ENCODE measurements at places on chromosomes 6 and 20.

GRCh38 chr6:139066080-139066479, 37.5 kb downstream of the ABRACL start:
- no peak for DNase-seq

GRCh38 chr6:122770835-122771601, 8.5 kb upstream of the FABP7 start:
- no peak for DNase-seq

- no peak for DNase-seq
Measured at GRCh38 chr20:44390280-44390679, 34.8 kb downstream of the HNF4A start.

DNA sequence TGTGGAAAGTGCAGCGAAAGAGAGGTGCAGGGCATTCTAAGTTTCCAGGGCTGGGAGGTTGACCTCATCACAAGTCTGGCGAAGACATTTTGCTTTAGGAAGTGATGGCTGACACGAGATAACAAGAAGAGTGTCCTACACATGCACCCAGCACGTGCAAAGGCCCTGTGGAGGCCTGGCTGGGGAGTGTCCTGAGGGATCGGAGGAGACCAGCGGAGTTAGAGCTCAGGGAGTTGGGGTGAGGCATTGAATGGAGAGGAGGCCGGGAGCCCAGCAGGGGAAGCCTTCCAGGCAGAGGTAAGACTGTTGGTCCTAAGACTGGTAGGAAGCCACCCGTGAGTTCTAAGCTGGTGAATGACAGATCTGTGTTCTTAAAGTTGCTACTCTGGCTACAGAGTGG, 58.4 kb downstream of the PPP1R14C start:
- no peak for DNase-seq

DNA sequence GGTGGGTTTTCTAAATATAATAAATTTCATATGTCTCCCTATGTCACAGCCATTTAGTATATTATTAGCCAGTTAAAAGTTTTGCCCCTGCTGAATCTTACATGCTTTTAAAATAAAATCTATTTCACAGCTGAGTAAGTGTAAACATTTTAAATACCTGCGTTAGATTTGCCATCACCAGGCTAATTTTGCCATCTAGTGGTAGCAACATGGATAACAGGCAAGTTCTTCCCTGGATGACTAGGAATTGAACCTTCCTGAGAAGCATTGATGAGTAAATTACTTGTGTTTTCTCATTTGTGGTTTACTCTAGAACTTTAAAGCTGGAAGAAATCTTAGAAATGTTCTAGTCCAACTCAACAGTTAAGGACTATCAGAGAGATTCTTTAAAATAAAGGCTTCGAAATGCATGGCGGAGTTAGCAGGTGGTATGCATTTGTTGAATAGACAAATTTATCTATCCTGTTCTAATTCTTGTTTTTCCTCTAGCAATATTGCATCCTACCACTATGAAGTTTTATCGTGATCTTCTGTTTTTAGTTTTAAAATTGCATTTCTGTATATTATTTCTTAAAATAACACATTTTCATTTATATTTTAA, 2.6 kb downstream of the PRSS35 start:
- DNase-seq = peak; percentile 24

DNA sequence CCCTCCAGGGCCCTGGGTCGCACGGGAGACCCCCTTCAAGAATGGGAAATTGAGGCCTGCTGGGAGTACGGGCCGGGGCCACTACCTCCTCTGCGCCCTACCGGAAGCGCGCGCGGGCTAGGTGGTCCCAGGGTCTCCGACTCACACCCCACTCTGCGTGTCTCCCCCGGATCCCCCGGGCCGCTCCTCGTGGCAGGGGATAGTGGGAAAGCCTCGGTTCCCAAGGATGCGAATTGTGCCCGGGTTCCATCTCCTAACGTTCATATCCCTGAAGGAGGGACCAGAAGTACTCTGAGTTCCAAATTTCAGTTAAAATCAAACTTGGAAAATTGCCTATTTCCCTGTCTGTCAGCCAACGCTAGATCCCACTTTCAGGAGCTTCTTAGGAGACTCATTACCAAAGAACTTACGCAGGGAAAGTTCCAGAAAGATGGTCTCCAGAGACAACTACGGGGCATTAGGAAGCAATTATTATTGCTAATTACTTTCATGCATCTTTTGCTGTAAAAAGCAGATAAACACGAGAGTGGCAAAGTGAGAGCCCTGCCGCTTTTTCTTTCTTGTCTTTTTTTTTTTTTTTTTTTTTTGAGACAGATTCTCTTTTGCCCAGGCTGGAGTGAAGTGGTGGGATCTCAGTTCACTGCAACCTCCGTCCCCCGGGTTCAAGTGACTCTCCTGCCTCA, 858 bp downstream of the FAM83D start:
- DNase-seq = no peak

DNA sequence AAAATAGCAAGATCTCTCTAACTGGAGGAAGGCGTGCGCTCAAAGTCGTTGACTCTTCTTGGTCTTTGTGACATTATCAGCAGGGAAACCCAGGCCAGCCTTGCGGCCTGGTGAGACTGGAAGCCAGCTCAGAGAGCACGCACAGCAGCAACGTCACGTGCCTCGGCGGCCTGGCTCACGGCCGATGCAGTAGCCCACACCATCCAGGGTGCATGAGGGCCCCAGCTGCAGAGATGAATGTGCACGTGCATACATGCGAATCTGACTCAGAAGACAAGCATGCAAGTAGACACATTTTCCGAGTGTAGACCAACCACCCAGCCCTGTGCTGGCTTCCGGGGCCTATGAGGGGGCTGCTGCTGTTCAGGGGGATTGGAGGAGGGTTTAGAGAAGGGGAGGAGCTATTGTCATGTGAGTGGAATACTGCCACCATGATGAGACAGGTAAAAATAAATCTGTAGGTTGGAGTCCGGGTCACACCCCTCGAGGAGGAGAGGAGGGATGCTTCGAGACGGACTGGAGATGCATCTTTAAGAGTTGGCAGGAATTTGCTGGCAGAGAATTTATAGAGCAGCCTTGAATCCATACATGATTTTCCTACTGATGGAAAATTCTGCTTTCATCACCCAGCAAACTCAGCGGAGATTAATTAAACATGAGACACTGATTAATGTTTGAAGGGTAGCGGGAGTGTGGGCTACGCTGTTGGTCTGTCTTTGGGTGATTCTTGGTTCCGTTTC, 388.2 kb downstream of the CDH4 start:
- DNase-seq = no peak

DNA sequence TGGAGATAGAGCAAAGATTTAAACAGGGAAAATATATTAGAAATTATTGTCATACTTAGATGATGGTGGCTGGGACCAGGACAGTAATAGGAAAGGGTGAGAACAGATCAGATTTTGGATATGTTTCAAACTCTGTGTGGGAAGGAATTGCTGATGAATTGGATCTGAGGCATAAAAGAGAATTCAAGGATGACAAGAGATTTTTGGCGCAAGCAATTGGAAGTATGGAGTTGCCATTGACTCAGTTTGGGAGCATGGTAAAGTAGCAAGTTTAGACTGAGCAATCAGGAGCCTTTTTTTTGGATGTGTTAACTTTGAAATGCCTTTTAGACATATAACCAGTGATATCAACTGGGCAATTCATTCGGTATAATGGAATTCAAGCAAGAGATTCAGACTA, 14.4 kb downstream of the TAB2 start:
- DNase-seq = no peak

- no peak for DNase-seq
Measured at GRCh38 chr6:30988209-30988825, 4.8 kb downstream of the MUC21 start.

GRCh38 chr6:132527791-132528190, 10.3 kb upstream of the TAAR9 start:
- DNase-seq = no peak

GRCh38 chr6:100430962-100431361, 33.8 kb downstream of the SIM1 start:
- no peak for DNase-seq

DNA sequence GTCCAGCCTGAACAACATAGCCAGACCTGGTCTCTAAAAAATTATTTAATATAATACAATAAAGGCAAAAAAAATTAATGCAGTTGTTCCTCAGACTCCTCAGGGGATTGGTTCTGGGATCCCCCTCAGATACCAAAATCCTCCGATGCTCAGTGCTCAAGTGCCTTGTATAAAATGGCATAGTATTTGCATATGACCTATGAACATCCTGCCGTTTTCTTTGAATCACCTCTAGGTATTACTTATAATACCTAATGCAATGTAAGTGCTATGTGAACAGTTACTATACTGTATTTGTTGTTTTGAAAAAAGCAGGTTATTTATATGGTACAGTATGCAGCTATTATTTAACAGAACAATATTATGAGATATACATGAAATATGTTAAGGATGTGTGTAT, 43.3 kb downstream of the RNGTT start:
- no peak for DNase-seq

GRCh38 chr20:43534791-43535350, 24.0 kb upstream of the SGK2 start:
- DNase-seq = no peak

GRCh38 chr6:108916026-108916686, 67.9 kb downstream of the ARMC2 start:
- no peak for DNase-seq

DNA sequence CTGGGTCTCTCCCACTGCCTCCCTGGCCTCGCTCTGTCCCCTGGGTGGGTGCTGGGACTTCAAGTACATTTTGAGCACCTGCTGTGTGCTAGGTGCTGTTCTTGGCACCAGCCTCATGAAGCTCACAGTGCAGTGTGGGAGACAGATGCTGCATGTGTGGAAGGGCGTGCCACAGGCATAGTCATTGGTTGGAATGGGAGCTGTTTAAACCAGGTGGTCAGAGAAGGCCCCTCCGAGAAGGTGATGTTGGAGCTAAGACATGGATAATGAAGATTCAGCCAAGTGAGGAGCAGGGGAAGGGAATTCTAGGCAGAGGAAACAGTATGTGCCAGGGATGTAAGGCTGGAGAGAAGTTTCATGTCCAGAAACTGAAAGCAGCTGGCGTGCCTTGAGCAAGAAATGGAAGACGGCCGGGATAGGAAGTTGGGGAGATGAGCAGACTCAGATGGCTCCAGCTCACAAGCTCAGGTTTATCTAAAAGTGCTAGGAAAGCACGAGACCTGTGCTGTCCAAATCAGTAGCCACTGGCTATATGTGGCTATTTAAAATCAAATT, 9.9 kb downstream of the LPIN3 start:
- no peak for DNase-seq

- DNase-seq = no peak
Measured at GRCh38 chr6:150666071-150666470, 66.4 kb downstream of the PLEKHG1 start.

- DNase-seq = no peak
Measured at GRCh38 chr6:167089243-167090142, 33.4 kb upstream of the CCR6 start.

- DNase-seq = no peak
Measured at GRCh38 chr6:3791526-3792203, 40.2 kb upstream of the PXDC1 start.

Data from uterus (tissue), 4 donors.